ENCODE measurements at places on chromosomes 1 and 21. TPM values are rescaled to one million over a fixed set of nuclear protein-coding genes. Genes with fewer than 3 reads are reported as not detected.

- DNase-seq, result no peak
These were observed 19.4 kb downstream of the GADD45A start for GRCh38 chr1:67704351-67704750.

GRCh38 chr1:16243936-16244649, 7.1 kb upstream of the CPLANE2 start:
- no peak for DNase-seq

CRYAA gene
- not detected for polyA plus RNA-seq

ADAR gene
- polyA plus RNA-seq, result 143 TPM

GRCh38 chr1:28091043-28091781, 2.8 kb upstream of the EYA3 start:
- no peak for DNase-seq

DNA sequence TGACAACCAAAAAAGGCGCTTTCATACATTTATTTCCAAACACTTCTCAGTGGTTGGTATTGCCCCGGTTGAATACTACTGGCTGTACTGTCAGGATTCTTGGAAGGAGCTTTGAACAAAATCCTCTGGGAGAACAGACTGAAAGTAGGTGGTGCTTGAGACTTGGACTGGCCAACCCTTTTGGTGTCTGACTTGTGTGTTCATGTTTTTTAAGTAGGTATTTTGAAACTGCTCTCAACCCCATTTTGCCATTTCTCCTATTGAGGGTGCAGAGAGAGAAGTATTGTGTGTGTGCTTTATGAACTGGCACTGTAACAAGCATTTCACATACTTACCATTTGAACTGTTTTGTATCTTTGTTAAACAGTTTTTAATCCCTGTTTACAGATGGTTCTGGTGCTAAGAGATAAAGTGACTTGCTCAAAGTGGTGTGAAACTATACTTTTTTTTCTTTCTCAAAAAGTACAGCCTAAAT, 21.2 kb downstream of the ARID1A start:
- no peak for DNase-seq

DNA sequence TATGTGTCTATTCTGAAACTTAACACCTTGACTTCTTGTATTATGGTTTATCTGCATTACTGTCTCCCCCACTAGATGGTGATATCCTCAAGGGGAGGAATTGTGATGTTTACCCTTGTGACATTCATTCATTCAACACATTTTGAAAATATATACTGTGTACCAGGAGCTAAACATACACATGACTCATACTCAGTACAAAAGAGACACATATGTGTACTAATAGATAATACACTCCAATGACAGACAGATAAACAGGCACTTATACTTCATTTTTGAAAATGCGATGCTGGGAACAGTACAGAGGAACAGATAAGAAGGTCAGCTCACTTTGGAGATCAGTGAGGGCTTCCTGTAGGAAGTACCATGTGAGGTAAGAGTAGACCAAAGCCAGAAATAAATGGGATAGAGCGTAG, 8.9 kb upstream of the RAB3GAP2 start:
- DNase-seq, result no peak

DNA sequence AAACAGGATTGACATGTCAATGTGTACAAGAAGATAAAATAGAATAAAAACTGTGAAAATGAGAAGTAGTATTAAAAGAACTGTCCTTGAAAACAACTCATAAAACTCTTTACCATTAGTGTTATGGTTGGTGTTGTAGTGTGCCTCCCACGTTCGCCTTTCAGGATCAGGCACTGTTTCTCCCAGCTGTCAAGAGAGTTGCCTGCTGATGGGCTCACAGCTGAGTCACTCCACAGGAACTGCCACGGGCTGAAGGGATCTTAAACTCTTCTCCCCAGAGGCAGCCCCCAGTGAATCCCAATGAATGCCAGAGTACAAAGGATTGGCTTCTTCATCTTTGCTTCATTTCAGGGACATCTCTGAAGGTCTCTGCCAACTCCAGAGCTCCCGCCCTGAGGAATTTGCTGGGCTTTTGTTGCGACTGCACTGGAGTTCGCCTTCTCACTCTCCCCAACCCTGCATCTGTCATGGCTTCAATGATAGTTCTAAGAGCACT, 119.6 kb downstream of the ADGRL2 start:
- no peak for DNase-seq

GRCh38 chr1:246214708-246215509, 292.2 kb downstream of the SMYD3 start:
- peak; percentile 71 for DNase-seq

IRF6 gene
- polyA plus RNA-seq, result 0.94 TPM

FTCD gene
- polyA plus RNA-seq, result 0.05 TPM

- DNase-seq, result peak; percentile 68
These were observed 5.3 kb downstream of the ARF1 start for GRCh38 chr1:228087771-228088251.

APOBEC4 gene
- polyA plus RNA-seq, result not detected

SMPDL3B gene
- 0.34 TPM for polyA plus RNA-seq

EVA1C gene
- polyA plus RNA-seq, result 12.2 TPM

DNA sequence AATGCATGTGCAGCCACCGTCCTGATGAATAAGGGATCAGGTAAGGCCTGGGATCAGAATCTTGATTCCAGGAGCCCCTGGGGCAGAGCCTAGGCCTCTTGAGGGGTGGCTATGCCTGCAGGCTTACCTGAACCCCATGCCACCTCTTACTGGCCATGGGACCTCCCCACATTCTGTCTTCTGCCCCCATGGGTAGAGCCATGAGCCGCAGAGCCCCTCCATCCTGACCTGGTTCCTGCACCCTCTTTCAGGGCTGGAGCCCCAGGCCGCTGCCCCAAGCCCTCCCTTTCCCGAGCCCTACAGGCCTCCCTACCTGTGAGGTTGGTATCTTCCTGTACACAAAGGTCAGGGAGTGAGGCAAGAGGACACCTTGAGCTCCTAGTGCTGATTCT, 120.8 kb downstream of the DMRTB1 start:
- no peak for DNase-seq

- no peak for DNase-seq
These were observed 1.4 kb downstream of the CHD1L start for GRCh38 chr1:147243841-147244240.
